Stimulated activated CD8-positive, alpha-beta memory T cell treated with anti-CD3 and anti-CD28 coated beads, Interleukin-12 subunit alpha, Interleukin-12 subunit beta, amount 100 ng/mL, for 4 hours (primary cell): ENCODE measurements at places on chromosomes 7 and 10.
A peak's percentile ranks its signal among the peaks of the same experiment; 100 is the strongest.

DNA sequence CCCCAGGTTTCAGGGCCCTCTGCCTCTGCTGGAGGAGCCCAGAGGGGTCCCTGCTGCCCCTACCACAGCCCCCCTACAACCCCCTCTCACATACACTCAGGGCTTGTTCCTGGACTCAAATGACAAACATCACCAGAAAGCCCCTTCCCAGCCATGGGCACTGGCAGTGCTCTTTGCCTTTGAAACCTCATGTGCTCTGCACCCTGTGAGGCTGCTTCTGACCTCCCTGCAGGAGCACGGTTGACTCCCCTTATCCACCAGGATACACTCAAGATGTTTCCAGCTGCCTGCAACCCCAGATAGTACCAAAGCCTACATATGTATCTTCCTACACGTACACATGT, 3.5 kb upstream of the ADIRF start:
- DNase-seq, result no peak

DNA sequence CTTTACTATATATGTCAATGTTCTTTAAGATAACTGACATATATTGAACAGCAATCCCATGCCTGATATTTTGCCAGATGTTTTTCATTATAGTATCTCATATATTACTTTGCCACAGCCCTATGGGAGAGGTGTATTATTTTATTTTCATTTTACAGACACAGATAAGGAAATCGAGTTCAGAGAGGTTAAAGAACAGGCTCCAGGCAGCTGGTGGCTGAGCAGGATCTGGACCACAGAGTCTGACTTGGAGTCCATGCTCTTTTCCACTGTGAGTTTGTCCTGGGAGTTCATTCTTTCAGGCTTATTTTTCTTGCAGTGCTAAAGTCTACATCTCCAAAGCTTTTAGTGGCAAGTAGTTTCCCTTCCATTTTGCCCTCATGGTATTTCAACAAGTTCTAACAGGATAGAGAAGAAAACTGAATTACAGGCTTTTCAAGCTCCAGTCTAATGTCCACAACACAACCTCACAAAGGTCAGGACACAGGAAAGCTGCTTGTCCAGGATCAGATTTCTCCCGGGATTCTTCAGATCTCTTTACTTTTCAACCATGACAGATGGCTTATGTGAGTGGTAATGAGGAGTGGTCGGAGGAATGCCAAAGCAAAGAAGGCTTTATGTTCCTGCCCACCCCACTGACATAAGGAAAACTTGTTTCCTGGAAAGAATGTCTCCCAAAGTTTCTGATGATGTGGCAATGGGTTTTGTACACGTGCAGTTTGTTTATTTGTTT, 13.1 kb upstream of the SLC35B4 start:
- no peak for DNase-seq

- DNase-seq, result no peak
Observed at GRCh38 chr10:89337484-89337883, 9.7 kb downstream of the IFIT3 start.

GRCh38 chr10:86813101-86813500, 56.7 kb downstream of the BMPR1A start:
- DNase-seq, result no peak

DNA sequence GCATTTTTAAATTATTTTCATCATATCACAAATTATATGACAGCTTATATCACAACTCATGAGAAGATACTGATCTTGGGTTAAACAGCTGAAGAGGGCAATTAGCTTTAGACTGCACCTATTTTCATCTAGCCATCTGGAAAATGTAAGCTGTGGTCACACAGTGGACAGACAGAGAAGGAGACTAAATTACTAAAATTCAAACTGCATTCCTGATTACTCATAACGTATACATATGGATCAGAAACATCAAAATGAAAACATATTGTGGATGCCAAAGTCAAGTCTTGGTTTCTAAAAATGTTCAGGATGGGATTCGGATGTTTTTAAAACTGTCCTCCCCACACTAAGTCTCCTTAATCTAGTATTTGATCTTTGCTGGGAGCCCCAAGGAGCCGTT, 6.6 kb downstream of the BBIP1 start:
- no peak for DNase-seq

DNA sequence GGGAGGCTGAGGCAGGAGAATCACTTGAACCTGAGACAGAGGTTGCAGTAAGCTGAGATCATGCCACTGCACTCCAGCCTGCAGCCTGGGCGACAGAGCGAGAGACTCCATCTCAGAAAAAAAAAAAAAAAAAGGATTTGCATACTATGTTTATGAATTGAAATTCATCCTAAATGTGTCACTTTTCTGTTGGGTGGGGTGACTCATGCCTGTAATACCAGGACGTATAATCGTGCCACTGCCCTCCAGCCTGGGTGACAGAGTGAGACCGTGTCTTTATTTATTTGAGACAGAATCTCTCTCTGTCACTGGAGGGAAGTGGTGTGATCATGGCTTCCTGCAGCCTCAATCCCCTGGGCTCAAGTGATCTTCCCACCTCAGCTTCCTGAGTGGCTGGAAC, 5.8 kb downstream of the ZNF212 start:
- no peak for DNase-seq

DNA sequence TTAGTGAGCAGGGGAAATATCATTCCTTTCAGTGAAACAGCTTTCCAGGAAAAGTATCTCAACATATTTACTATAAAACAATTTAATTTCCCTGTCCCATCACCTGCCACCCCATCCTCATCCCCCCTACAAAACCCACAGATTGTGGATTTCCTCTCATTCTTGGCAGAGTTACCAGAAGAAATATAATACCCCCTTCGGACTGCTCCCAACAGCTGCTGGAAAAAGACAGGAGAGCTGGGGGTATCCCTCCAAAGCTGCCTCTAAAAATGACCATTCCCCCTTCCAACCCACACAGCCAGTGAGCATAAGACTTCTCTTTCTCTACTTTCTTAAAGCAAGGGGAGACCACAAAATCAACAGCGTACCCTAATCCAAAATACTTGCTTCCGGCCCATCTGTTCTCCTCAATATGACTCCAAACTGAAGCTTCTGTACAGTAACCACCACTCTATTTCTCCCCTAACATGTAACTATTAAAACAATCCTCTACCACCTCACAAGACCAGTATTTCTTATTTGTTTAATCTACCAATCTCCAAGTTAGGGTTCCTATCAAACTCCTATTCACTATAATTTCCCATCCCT, 7.8 kb downstream of the FBXW4 start:
- no peak for DNase-seq

GRCh38 chr7:116552602-116553001, 27.8 kb downstream of the CAV1 start:
- DNase-seq, result no peak

- no peak for DNase-seq
Observed at GRCh38 chr10:87092376-87092860, 2.2 kb downstream of the GLUD1 start.

GRCh38 chr7:25775999-25776743, 375.8 kb upstream of the NFE2L3 start:
- no peak for DNase-seq

DNA sequence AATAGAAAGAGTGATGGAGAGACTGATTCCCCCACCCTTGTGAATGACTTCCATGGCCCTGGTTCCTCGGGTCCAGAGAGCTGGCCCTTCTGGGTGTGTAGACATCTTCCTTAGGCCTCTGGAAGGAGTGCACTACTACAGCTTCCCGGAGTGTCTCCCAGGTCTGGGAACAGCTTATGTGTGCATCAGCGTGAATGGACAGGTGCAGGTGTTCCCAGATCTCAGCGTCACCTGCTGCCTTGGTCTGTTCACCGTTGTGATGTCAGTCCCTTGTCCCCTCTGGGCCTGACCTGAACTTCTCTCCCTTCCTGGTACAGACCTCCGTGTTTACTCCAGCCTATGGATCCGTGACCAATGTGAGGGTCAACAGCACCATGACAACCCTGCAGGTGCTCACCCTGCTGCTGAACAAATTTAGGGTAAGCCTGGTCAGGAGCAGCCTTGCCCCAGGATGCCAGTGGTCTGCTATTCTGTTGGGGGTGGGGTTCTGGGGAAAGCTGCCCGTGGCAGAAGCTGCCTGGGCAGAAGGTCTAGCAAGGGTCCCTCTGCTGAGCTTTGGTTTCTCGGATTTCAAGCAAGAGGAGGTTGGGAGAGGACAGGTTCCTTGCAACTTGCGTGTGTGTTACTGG, 10.5 kb upstream of the DEPP1 start:
- no peak for DNase-seq

GRCh38 chr10:6621536-6621935, 41.5 kb upstream of the PRKCQ start:
- no peak for DNase-seq

DNA sequence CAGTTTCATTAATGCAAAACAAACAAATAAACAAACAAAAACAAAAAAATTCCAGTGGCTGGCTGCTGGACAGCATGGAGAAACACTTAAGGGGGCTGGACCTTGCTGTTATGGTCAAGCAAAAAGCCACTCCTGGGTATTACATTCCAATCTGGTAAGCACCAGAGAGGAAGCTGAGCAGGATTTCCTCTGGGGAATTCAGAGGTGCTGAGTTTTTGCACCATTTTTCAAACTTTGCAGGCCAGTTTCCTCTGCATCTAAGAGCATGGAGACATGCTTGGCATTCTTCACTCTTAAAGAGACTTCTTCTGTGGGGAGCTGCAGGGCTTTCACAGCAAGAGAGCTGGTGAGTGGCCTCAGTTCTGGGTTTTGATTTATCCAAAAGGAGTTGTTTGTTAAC, 84.5 kb downstream of the FZD1 start:
- DNase-seq, result no peak

- no peak for DNase-seq
Observed at GRCh38 chr10:100483876-100484666, 21.3 kb downstream of the WNT8B start.

DNA sequence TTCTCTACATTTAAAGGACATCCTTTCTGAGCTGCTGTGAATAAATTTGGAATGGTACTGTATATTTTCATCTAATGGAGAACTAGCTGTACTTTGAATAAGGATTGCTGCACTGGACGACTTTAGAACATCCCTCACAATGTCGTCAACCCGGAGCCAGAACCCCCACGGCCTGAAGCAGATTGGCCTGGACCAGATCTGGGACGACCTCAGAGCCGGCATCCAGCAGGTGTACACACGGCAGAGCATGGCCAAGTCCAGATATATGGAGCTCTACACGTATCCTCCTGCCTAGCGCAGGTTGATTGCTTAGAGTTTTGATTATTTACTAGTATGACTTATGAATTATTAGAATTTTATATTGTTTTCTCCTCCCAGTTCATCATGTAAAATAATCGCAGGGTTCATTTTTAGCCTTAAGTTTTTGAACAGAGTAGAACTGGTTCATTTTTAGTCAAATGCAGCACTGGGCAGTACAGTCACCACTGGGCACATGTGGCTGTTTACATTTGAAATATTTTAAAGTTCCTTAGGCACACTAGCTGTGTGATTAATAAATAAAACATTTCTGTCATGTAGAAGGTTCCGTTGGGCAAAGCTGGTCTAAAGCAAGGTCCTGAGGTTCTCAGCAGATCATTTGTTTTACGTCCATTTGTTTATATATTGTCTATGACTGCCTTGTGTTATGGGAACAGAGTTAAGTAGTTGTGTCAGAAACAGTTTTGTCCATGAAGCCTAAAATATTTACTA, 31.5 kb downstream of the CUL1 start:
- DNase-seq, result no peak

- no peak for DNase-seq
Observed at GRCh38 chr7:157766098-157766497, 429.3 kb downstream of the DNAJB6 start.

- DNase-seq, result no peak
Observed at GRCh38 chr10:125158601-125159485, 1.5 kb downstream of the CTBP2 start.

DNA sequence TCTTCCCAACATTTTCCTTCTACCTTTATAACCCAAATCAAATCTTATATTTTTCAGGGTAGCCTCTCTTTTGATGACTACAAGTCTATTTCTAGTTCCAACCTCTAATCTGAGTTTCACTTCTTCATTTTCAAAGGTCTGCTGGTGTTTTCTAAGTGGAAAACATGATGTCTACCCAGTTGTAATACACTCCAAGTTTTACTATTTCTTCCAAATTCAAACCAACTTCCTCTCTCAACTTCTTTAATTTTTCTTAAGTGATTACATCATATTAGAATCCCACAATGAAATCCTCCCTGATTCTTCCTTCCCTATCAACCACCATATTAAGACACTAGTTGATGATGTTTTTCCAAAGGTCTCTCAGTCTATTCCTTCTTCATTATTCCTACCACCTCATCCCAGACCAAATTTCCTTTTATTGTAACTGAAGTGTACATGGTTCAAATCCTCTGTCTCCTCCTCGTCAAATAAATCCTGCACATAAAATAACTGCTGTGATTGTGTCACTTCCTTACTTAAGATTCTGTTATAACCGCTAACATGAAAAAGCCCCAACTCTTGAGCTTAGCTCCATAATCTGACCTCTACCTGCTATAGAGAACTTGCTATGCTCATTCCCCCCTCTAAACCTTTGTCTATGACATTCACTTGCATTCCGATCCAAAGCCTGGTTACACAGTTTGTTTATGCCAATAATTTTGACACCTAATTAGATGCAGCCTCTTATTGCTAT, 12.7 kb downstream of the TAS2R38 start:
- no peak for DNase-seq

GRCh38 chr10:120336911-120337540, 120.0 kb upstream of the PLPP4 start:
- peak; percentile 3 for DNase-seq

DNA sequence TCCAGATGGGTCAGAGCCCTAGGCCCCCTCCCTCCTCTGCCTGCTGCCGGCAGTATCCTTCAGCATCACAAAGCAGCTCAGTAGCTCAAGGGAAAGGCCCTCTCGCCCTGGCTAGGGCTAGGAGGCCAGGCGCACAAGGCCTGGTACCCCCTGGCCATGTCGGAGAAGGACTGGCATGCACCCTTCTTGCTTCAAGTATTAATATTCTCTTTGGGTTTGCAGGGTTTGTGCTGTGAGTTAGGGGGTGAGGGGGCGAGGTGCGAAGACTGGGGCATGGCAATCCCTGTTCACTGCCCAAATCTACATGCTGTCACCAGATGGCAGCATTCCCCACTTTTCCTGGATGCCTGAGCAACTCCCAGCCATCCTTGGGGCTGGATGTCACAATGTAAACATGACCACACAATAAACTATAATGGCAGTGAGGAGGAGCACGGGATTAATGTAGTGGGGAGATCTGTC, 105.2 kb downstream of the NEURL1 start:
- DNase-seq, result no peak

- DNase-seq, result no peak
Observed at GRCh38 chr7:145009876-145010275, 174.0 kb upstream of the TPK1 start.

DNA sequence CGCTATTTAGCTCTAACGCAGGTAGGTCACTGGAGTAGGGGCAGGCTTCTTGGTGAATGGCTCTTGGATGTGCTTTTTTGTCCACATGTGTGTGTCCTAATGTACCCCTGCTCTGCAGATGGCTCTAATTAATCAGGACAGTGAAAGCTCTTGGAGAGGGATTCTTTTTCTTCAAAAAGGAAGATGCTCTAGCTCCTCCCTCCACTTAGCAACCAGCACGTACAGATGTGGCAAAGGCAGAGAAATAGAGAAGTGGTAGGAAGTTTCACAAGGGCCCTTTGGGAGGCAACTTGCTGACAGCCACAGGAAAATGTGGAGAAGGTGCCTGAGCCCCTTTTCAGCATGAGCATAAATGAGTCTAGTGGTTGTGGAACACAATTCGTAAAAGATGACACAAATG, 221.7 kb downstream of the PLXNA4 start:
- DNase-seq, result no peak

- no peak for DNase-seq
Observed at GRCh38 chr7:111012149-111012548, 78.8 kb upstream of the LRRN3 start.

GRCh38 chr10:109924967-109925620, 1.8 kb upstream of the XPNPEP1 start:
- DNase-seq, result no peak
